Activated CD8-positive, alpha-beta memory T cell treated with anti-CD3 and anti-CD28 coated beads, Interleukin-2, amount 50 U/mL, for 4 hours (primary cell): ENCODE measurements at places on chromosomes 6 and 20.

- no peak for DNase-seq
Observed at GRCh38 chr20:9172851-9173250, 104.0 kb downstream of the PLCB4 start.

GRCh38 chr20:20711413-20711812, 1.0 kb downstream of the RALGAPA2 start:
- peak; percentile 19 for DNase-seq

DNA sequence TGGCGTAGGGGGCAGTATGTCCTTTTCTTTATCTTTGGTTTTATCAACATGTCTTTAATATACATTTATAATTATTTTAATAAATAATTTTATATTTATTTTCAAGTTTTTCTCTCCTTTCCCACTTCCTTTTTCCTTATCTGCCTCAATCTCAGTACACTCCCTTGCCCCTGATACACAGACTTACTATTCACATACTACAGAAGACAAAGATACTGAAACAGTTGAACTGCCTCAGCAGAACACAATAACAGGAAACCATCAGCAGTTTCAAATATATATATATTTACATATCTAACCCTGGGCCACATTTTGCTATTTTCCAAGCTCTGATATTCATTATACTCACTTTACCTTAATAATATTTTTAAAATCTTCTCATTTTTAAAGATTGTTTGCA, 19.8 kb downstream of the IBTK start:
- DNase-seq, result no peak

DNA sequence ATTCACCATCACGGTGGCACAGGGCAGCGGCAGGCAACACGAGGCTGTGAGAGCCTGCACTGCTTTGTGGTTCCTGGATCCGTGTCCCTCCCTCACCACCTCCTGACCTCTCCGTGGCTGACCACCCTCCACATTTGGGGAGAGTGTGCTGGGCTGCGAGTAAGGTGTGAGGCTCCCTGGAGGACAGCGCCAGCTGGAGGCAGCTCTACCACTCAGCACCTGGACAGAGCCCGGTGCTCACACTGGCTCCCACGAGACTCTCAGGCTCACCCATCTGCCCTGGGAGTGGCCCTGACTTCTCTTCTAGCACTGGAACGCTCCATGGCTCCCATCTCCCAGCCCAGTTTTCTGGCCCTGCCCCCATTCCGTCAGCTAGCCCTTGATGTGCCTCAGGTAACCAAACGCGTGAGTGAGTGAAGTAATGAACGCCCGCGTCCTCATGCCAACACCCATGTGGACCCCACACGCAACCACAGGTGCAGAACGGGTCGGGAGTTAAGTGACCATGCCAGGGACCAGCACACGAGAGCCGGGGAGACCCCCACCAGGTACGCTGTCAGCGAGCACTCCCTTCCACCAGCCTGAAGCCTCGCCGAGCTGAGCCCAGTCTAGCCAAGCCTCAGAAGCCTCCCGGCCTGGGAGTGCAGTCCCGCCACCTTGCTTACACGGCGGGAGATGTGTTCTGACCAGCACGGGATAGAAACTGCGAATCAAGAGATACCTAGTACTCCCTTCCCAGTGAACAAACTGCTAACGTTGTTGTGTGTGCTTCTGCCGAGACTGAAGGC, 137.2 kb downstream of the WDR27 start:
- no peak for DNase-seq

- DNase-seq, result no peak
Observed at GRCh38 chr6:50820869-50821264, 2.2 kb downstream of the TFAP2B start.

DNA sequence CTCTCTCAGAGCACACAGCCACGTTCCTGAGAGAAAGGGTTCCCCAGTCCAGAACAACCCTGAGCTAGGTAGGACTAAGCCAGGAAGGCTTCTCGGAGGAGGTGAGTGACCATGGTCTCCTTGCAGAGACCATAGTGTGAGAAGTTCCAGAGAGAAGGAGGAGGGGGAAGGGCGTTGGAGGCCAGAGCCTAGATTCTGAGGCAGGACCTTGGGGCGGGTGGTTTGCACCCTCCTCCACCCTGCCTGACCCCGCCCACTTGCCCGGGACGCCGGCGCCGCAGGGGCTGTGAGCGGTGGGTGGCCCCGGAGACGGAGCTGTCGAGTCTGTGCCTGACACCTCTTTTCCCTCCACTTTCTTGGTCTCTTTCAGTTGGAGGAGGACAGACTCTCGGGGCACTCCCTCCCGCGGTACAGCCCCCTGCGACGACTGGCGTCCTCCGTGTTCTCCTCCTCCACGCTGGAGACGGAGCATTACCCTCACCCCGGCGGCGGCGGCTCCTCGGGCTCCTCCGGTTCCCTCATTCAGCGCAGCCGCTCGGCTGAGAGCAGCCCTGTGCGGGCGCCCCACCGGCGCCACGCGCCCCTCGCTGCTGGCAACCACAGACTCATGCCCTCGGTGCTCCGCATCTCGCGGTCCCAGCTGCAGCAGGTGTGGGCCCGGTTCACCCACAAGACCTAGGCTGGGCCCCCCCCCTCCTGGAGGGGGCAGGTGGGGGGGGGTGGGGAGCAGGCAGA, 26.2 kb downstream of the TTBK1 start:
- peak; percentile 53 for DNase-seq

DNA sequence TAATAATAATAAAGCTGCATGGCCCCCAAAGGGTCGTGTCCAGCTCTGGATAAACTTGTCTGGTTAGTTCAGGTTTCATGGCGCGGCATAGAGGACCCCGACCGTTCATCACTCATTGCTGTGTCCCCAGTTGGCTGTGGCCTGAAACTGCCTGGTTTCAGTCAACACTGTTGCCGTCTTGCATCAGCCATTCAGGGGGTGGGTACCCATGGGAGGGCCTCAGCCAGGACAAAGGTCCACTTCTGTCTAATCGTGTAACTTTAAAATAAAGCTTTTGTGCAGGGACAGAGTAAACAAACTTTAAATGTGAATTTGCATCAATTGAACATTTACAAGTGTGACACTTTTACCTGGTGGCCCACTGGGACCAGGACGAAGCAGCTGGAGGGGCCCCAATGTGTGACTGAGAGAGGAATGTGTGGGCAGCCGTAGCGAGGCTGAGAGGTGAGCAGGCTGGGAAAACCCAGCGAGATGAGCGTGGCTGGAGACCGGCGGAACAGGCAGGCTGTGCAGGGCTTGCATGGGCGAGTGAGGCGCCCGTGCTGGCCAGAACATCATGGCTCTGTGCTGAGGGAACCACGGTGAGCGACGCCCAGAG, 22.3 kb upstream of the UNC93A start:
- DNase-seq, result no peak

GRCh38 chr6:41917528-41917927, 3.4 kb downstream of the MED20 start:
- no peak for DNase-seq

DNA sequence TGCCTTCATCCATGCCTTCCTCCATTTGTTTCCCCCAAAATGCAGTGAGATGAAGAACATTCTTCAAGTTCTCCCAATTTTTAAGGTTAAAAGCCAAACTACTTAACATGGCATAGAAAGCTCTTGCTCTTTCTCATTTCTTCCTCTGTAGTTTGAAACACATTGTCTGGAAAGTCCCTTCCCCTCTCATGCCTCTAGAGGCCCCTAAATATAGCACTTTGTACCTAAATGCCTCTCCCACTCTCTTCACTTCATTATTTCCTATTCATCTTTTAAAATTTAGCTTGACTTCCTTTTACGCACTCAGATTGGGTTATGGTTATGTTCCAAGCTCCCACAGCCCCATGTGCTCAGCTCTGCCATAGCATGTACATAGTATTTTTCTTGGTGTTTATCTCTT, 389.3 kb downstream of the HDGFL1 start:
- no peak for DNase-seq

DNA sequence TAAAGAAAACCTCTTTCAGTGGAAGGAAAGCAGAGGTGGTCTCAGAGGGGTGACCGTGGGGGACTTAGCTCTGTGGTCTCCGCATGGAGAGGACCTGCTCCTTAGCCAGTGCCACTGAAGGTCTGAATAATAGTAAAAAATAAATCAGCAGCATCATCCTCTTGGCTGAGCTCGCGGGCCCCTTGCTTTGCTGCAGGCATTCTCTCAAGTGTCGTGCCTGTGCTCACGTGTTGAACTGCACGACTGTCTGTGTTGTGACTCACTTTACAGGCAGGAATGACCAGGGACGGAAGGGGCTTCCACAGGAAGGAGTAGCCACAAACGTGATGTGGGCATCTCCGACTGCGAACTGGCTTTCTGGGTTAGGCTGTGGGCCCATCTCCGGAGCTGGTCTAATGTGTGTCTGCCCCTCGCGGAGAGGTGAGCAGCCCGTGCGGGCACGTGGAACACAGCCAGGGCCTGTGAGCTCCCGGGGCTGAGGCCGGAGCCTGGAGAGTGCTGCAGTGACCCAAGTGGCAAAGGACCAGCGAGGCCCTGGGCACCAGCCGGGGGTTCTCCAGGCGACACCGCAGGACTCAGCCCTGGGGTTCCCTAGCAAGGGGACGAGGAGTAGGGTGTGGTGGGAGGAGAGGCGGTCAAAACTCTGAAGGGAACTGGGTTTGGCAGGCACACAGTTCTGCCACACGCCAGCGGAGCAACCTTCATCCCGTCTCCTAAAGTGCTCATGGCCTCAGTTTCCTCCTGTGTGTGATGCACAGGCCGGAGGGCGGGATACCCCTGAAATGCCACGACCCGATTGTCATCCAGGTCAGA, 89.2 kb downstream of the RAMACL start:
- DNase-seq, result no peak

DNA sequence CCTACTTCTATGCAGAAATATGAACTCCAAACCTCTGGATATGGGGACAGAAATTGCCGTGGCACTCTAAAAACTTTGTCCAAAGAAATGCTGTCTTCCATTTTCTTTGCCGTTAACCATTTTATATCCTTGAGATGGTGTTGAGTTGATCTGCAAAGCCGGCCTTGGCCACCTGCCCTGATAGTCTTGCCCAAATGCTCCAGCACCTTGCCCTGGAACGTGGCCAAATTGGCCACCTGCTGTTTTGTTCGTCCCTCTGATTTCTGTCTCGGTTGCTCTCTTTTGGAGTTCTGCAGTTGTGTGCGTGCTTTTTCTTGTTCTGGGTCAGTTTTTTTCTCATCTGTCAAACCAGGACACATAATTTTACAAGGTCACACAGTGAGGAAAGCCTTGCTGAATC, 239.7 kb upstream of the GMDS start:
- no peak for DNase-seq

GRCh38 chr6:137776786-137777686, 90.0 kb upstream of the TNFAIP3 start:
- DNase-seq, result no peak

DNA sequence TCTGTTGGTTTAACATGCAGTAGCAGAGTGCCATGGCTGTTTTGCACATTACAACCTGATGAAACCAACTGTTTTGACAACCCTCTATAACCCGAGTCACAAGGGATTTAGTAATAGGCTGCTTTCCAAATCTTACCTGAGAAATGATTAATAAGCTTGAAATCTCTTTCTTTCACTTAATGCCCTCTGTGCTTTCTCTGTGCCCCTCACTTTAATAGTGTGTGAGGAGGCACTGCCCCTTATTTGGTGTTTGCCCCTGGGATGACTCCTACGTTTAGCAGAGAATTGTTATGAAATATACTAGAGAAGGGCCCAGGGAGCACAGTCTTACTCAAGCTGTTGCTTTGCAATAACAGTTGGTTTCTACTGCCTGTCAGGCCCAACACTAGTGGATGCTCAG, 31.0 kb upstream of the PTCHD4 start:
- no peak for DNase-seq

GRCh38 chr6:92433911-92434310, 985.4 kb downstream of the EPHA7 start:
- DNase-seq, result no peak

- DNase-seq, result no peak
Observed at GRCh38 chr20:34945315-34946077, 10.1 kb downstream of the GSS start.

- DNase-seq, result no peak
Observed at GRCh38 chr6:137353346-137353745, 134.2 kb upstream of the IFNGR1 start.

GRCh38 chr6:110731196-110731595, 84.1 kb downstream of the CDK19 start:
- no peak for DNase-seq

GRCh38 chr6:123044341-123044860, 48.4 kb downstream of the CLVS2 start:
- DNase-seq, result no peak
